ENCODE measurements at places on chromosomes 5 and 9.

DNA sequence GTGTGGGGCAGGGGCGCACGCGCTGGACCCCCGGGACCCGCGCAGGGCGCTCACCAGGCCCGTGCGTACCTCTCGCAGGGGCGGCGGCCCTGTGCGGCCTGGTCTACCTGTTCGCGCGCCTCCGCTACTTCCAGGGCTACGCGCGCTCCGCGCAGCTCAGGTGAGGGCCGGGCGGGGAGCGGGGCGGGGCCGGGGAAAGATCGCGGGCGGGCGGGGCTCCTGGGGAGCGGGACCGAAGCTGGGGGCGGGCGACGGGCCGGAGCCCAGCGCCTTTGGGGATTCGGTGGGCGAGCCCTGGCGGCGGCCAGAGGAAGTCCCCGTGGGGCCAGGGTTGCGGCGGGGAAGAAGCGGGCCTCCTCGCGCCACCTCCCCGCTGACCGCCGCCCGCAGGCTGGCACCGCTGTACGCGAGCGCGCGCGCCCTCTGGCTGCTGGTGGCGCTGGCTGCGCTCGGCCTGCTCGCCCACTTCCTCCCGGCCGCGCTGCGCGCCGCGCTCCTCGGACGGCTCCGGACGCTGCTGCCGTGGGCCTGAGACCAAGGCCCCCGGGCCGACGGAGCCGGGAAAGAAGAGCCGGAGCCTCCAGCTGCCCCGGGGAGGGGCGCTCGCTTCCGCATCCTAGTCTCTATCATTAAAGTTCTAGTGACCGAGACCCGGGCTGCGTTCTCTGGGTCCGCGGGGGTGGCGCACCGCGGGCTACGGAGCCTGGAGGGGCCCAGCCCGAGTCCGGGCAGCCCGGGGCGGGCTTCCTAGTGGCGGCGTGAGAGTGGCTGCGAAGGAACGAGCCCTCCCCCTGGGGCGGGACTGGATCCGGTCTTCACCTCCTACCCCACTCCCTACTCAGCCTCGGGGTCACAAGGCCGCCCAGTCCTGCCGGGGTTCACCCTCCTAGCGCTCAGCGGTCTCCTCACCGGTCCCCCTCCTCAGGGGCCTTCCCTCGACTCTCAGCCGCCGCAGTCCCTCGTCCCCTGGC is 2.4 kb downstream of the LTC4S start:
- no peak for DNase-seq

GRCh38 chr5:153660919-153661318 is 170.4 kb downstream of the GRIA1 start:
- no peak for DNase-seq

DNA sequence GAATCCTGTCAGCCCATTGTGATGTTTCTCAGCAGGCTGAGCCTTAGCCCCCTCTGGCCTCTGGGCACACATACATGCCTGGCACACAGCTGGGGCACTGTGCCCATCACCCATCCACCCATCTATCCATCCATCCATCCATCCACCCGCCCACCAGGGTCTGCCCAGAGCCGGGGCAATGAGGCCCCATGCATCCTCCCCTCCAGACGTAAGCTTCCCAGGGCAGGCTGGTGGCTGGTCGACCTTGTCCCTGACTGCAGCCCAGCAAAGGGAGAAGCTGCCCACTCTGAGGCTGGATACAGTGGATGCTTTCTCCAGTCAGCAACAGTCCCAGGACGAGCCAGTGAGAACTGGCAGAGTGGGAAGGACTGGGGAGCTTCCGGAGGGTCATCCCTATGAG is 21.1 kb upstream of the SLC25A51 start:
- DNase-seq, result no peak

DNA sequence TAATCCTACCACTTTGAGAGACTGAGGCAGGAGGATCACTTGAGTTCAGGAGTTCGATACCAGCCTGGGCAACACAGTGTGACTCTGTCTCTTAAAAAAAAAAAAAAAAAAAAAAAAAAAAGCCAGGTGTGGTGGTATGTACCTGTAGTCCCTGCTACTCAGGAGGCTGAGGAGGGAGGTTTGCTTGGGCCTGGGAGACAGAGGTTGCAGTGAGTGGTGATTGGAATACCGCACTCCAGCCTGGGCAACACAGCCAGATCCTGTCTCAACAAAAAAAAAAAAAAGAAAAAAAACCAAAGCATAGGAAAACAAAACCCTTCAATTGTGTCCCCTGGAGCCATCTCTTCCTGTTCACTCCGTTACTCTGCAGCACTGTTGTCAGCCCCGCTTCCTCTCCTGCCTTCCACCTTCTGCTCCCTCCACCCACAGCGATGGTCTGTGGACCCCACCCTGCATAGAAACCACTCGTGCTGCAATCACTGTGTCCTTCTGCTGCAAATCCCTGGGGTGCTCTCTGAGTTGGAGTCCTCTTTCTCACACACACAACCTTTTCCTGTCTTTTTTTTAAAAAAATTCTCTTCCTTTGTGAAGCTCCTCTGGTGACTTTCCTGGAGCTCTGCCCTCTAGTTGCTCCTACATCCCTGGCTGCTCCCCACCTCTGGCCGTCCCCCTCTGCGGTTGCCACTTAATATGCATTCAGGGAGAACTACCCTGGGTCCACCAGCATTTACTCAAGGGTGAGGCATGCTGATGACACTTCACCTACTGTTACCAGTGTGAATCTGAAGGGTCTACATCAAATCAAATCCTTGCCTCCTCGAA is 22.2 kb downstream of the CCT5 start:
- DNase-seq, result no peak

DNA sequence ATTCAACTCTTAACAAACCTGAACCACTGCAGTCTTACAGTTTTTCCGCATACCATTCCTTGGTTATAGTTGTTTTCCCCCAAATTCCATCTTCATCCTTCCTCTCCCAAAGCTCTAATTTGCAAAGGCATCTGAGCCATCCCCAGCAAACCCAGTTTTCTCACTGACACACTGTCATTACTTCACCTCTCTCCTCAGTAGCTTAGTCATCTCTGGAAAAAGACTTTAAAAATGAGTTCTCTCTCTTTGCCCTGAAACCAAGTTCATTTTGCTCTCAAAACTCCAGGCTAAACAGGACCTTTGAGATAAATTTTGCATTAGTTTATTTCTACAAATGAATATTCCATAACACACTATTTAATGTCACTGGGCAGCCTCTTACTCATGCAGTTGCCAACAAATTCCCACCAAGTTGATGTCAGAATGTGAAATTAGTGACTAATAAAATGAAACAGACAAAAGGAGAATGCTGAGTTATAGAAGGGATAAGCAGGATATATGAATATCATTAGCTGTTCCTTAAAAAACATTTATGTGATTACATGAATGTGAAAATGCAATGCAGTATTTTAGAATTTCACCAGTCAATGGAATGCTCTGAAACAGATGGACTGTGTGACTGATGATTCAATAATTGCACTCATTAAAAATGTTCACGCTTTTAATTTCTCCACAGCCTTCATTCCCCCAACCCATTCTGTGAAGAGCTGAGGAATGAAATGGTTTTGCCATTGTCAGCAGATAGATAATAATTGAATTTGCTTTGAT is 107.4 kb upstream of the DMAC1 start:
- DNase-seq, result no peak

DNA sequence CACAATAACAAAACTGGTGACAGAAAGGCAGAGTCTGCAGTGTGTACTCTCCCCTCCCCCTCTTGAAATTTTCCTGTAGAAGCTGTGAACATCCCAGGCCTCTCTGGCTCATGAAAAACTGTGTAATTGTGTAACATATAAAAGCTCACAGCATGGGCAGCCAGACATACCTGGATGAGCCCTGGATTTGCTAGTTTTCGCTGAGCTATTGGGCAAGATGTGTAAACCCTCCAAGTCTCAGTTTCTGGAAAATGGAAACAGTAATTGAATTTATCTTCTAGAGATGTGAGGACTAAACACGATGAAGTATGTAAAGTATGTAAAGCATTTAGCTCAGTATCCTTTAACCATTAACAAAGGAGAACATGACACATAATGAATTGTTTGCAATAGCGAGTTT is 143.2 kb upstream of the ANKH start:
- no peak for DNase-seq

DNA sequence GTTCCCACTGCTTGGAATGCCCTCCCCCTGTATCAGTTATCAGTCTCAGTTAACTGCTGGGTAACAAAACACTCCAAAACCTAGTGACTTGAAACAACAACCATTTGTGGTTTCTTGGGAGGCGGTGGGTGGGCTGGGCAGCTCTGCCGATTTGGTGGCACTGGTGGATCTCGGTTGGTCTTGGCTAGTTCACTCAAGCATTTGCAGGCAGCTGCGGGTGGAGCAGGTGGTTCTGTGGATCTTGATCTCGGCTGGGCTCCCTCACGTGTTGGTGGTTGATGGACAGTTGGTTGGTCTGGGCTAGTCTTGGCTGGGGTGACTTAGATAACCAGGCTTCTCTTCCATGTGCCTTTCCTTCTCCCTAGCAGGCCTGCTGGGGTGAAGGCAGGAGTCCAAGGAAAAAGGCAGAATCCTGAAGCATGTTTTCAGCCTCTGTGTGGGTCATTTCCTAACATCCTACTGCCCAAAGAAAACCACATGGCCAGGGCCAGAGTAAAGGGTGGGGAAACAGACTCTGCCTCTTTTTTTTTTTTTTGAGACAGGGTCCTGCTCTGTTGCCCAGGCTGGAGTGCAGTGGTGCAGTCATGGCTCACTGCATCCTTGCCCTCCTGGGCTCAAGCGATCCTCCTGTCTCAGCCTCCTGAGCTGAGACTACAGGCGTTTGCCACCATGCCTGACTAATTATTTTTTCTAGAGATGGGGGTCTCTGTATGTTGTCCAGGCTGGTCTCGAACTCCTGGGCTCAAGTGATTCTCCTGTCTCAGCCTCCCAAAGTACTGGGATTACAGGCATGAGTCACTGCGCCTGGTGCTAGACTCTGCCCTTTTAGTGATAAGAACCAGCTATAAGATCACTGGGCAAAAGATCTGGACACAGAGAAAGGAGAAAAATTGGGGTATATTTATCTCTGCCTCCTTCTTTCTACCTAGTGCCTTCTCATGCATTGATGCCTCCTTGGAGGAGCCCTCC is 183.7 kb downstream of the RGS3 start:
- DNase-seq, result no peak

GRCh38 chr9:89218040-89218928 is 39.7 kb upstream of the SHC3 start:
- DNase-seq, result no peak

DNA sequence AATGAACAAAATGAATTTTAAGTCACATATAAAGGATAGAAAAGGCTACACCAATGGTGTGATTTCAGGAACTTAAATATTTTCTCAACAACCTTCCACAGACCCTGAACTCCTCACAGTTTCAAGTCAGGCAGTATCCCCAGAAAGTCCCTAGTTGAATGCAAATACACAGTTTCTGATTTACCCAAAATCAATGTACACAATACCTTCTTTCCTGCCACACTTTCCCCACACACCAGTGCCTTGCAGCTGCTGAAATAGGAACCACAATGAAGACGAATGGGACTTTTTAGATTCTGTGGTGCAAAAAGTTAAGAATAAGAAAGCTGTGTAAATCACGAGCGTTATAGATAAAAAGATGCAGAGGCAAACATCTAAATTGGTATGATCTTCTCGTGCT is 552.4 kb upstream of the MEF2C start:
- no peak for DNase-seq

GRCh38 chr9:20815923-20816703 is 132.1 kb downstream of the FOCAD start:
- no peak for DNase-seq
